ENCODE measurements at places on chromosomes 3 and 15. TPM values are rescaled to one million over a fixed set of nuclear protein-coding genes. Genes with fewer than 3 reads are reported as not detected.

DNA sequence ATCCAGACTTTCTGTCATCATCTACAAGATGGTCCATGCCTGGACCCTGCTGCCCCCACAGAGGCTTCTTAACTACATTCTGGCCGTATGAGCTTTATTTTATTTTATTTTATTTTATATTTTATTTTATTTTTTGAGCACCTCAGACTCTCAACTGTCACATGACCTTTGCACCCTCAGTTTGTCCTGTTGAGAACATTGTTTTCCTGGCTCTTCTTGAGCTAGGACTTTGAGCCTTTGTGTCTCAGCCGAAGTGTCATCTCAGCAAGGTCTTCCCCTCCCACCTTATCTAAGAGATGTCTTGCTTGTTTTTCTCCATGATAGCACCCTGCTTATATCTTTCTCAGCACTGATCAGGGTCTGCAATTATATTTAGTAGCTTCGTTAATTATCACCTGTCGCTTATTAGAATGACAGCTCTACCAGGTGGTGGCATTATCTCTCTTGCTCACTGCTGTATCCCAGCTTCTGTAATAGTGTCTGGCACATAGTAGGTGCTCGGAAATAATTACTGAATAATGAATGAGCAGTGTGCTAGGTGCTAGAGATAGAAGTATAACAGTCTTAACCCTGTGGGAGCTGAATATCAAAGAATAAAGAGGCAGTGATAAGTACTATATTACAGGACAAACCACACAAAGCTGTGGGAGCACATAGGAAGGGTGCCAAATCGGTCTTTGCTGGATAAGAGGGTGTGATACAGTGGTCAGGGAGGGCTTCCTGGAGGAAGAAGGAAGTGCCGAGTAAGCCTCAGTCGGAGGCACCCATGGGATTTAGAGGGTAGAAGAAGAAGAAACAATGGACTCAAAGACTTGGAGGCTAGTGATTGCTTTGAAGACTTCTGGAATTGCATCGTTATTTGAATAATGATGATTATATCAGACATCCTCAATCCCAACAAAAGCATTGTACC, 136.2 kb downstream of the ITPR1 start:
- no peaks in the 10 kb centered on the region for H3K36me3 ChIP-seq
- no peak overlapping the region for H3K4me3 ChIP-seq
- H3K27ac ChIP-seq: no peak overlapping the region
- H3K4me1 ChIP-seq: no peaks in the 10 kb centered on the region

DNA sequence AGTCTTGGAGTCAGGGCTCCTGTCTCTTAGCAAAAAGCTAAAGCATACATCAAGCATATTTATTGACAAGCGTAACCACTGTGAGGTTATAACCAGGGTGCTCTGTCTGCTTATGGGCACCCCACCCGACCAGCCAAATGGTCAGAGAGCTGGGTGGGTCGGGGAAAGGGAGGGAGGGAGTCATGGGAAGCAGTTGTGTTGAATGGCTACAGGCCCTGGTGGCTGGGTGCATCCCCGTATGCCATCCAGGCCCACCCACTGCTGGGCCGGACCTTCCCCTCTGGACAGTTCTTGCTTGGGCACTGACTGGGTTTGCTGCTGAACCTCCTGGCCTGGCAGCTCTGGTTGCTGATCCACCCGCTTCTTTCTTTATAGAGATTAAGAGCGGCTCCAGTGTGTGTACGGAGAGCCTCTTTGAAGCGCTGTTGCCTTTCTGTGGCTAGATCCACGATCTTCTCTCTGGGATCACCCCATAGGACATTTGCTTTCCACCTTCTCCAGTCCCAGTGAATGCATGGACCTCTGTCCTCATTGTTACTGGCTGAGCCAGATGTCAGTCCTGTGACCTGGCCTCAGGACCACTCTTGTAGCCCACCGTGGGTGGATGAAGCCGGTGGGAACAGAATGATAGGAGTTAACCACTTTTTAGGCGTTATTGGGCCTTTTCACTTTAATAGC, 59.6 kb downstream of the SMAD3 start:
- peak overlapping the region; percentile 35 for H3K27ac ChIP-seq
- DNase-seq: no peak
- no peak overlapping the region for H3K4me3 ChIP-seq
- H3K36me3 ChIP-seq: peaks cover 5% of the 10 kb centered on the region
- H3K4me1 ChIP-seq: peaks cover 46% of the 10 kb centered on the region

The OSTN gene
- not detected for total RNA-seq

The MEGF11 gene
- total RNA-seq: not detected
